ENCODE measurements at places on chromosomes 4 and X.

- DNase-seq: no peak
Observed at GRCh38 chr4:55865228-55865806, 11.9 kb downstream of the EXOC1 start.

DNA sequence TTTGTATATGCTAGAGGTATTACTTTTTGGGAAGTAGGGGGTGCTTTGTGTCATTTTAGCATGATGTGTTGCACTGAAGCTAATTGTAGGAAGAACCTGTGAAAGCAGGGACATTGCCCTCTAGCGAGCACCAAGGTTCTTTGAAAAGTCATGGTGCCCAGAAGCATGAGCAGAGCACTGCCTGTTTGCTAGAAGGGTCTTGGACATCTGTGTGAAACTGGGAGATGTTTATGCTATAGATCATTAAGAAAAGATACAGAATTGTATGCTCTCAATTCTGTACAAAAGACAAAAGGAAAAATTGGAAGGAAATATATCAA is 14.7 kb downstream of the GRPR start:
- no peak for DNase-seq

- no peak for DNase-seq
Observed at GRCh38 chr4:172357006-172357540, 543.9 kb downstream of the GALNTL6 start.

DNA sequence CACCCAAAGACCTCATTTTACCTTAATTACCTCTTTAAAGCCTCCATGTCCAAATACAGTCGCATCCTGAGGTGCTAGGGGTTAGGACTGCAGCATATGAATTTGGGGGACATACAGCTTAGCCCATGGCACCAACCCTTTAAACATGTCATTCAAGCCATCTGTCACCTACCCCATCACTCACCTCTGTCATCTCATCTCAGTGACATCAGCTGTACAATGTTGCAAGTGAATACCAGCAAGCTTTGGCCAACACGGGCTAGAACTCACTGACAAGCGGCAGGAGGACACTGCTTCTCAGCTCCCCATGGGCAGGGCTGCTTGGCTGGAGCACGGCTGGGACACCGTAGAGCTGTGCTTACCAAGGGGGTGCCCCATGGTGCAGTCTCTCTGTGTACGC is 107.5 kb downstream of the STK32B start:
- no peak for DNase-seq

- DNase-seq: no peak
Observed at GRCh38 chr4:21507439-21507838, 441.1 kb downstream of the KCNIP4 start.

DNA sequence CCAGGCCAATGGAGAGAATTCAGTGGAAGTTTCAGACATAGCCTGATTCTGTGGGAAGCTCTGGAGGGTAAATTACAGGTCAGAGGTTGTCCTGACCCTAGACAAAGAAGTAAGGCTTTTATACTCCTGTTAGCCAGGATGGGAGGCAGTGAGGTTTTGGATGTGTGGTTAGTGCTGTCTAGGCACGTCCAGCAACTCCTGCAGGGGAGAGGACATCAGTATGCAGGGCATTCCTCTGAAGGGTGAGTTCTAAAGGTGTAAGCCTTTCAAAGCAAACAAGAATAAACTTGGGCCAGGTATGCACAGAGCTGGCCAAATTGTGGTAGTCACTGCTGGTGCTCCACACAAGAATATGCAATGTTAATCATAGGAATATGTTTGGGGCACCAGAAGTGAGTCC is 562.5 kb downstream of the CCSER1 start:
- DNase-seq: no peak

- DNase-seq: no peak
Observed at GRCh38 chrX:127943571-127943970, 108.6 kb downstream of the ACTRT1 start.

DNA sequence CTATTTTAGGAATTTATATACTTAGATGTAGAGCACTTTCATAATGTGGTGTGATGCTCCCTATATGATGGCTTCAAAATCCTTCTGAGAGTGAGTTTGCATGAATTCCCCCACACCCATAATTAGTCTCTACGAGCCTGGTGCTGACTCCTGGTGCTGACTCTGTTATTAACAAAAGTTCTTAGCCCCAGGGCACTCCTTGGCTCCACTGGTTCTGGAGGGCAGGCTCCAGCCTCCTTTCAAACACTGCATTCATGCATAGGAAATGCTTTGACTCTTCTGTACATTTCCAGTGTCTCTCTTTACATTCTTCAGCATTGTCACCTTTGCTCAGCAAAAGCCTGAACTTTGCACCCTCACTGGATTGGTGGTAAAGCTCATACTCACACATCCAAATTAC is 64.0 kb downstream of the LNX1 start:
- DNase-seq: no peak

GRCh38 chrX:149846789-149847188 is 34.2 kb upstream of the MAGEA8 start:
- no peak for DNase-seq

DNA sequence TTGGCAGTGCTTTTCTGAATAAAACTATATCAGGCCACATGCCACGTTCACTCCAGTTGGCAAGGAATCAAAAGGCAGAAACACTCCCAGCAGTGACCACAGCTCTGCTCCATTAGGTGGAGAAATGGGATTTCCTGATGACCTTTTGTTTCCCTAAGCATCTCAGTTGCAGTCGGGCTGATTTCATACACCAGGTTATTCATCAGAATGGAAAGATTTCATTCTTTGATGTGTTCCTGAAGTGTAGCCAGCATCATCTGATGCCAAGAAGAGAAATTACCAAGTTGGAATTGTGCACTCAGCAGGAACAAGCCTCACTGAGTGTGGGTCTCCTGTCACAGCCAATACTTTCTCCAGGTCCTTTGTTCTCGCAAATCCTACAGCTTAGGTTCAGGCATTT is 193.7 kb downstream of the SPATA18 start:
- no peak for DNase-seq
